Occipital lobe (tissue), 3 donors: ENCODE measurements at places on chromosomes 1 and 21. TPM values are rescaled to one million over a fixed set of nuclear protein-coding genes. Genes with fewer than 3 reads are reported as not detected.

The SLC44A3 gene
- total RNA-seq, result 2.2 TPM

DNA sequence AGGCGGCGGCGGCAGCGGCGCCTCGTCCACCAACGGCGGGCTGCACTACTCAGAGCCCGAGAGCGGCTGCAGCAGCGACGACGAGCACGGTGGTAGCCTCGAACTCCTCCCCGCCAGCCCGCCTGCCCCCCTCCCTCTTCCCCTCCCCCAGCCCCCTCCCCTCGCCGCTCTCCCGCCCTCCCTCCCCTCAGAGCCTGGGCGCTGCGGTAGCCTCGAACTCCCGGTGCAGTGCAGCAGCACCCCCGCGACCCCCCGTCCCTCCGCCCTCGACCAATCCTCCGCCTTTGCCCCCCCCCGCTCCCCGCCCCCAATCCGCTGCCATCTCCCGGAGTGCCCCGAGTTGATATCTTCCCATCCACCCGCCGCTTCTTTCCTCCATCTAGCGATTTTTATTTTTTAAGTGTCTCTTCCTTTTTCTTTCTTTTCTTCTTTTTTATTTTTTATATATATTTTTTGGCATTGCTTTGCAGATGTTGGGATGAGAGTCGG, 516 bp downstream of the RCOR3 start:
- peak; percentile 60 for DNase-seq

GRCh38 chr1:38585971-38586370, 273.6 kb downstream of the RRAGC start:
- no peak for DNase-seq

The AMPD2 gene
- 49.4 TPM for total RNA-seq

The ARID4B gene
- total RNA-seq, result 87.0 TPM

- DNase-seq, result no peak
Observed at GRCh38 chr1:78292361-78292760, 198.4 kb upstream of the PTGFR start.
